ENCODE measurements at places on chromosomes 11 and 22.

- no peak overlapping the region for H3K27ac ChIP-seq
- no peaks in the 10 kb centered on the region for H3K36me3 ChIP-seq
- no peaks in the 10 kb centered on the region for H3K27me3 ChIP-seq
Observed at GRCh38 chr11:64148226-64148916, 17.5 kb downstream of the MACROD1 start.

- H3K4me3 ChIP-seq = no peak overlapping the region
- peak; percentile 15 for DNase-seq
- no peaks in the 10 kb centered on the region for H3K36me3 ChIP-seq
- no peaks in the 10 kb centered on the region for H3K27me3 ChIP-seq
Observed at GRCh38 chr11:44620328-44620725, 54.9 kb downstream of the CD82 start.

- no peaks in the 10 kb centered on the region for H3K27me3 ChIP-seq
- H3K27ac ChIP-seq = no peak within 1 kb of the TSS
- H3K36me3 ChIP-seq = no peaks in the 10 kb centered on the region
- H3K4me3 ChIP-seq = no peak within 1 kb of the TSS
- H3K4me1 ChIP-seq = no peaks in the 10 kb centered on the region
Observed at GRCh38 chr11:69155302-69156234, at the start of gene SMIM38. Gene SMIM38 (plus strand): TSS chr11:69155935. CDS start chr11:69157847, 1,912 bp downstream.

DNA sequence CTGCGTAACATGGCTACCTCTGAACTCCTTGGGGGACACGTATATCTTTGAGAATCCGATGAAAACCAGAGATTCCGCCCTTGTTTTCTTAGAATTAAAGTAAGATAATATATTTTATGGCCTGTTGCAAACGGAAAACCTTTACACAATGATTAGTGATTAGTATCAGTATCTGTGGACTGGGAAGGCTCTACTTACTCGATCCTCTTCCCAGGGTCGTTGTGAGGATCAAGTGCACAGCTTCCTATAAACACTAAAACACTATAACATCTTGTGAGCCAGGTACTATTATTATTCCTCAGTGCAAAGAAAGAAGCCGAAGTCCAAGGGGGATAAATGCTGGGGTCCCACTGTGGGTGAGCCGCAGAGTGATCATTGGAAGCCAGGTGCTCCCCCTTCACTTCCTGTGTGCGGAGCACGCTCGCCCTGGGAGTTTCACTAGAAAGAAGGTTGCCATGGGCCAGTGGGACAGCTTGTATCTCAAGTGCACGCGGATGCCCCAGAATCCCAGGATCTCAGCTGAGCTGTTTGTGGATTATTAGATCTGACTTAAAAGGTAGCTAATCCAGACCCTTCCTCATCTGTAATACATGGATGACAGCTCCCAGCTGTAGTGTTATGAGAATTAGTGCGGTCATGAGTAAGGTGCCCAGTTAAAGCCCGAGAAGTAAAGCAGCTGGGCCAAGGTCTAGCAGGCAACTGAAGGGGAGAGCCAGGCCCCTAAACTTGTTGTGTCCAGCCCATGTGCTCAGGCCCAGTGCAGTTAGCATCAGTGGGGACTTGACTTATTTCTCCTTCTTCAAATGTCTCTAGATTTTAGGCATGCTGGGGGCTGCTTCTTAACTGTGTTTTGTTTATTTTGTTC, 839 bp downstream of the CBY1 start:
- H3K4me1 ChIP-seq = peaks cover 9% of the 10 kb centered on the region
- H3K27me3 ChIP-seq = no peaks in the 10 kb centered on the region
- DNase-seq = peak; percentile 55

DNA sequence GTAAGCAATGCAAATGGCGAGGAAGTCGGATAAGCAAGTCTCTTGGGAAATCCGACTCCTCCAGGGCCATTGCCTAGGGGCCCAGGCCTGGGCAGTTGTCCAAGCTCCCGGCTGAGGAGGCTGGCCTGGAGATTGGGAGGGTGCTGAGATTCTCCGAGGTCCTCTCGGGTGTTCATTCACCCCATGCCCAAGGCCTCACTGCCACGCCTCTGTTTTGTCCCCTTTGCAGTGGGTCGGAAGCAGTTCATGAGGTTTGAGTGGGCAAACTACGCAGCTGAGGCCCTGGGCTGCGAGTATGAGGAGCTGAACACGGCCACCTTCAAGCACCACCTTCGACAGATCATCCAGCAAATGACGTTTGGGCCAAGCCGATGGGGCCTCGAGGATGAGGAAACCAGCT, 81.3 kb downstream of the MYO18B start:
- no peak overlapping the region for H3K27ac ChIP-seq
- no peak overlapping the region for H3K4me3 ChIP-seq
- DNase-seq = no peak
- no peaks in the 10 kb centered on the region for H3K36me3 ChIP-seq

DNA sequence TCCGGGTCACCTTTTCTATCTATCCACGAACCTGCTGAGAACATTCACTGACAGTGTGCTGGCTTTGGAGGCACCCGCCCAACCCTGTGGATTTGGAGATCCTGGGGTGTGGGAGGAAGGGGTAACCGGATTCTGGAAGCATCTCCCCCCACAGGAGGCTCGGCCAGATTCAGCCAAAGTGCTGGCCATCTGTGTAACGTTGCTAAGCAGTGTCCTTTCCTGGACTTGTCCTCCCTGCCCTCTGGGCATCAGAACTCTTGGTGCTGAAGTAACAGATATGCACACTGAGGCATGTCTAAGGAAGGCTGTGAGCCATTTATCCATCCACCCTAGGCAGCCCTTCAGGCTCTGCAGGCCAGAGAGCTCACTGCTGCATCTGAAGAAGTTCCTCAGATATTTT, 85.7 kb downstream of the SNX19 start:
- H3K27ac ChIP-seq = no peak overlapping the region
- no peaks in the 10 kb centered on the region for H3K36me3 ChIP-seq
- no peak overlapping the region for H3K4me3 ChIP-seq
- no peak for DNase-seq
- H3K27me3 ChIP-seq = peaks cover 13% of the 10 kb centered on the region
- no peaks in the 10 kb centered on the region for H3K4me1 ChIP-seq

GRCh38 chr11:44637487-44637886, 72.0 kb downstream of the CD82 start:
- H3K4me3 ChIP-seq = no peak overlapping the region
- H3K4me1 ChIP-seq = peaks cover 4% of the 10 kb centered on the region

DNA sequence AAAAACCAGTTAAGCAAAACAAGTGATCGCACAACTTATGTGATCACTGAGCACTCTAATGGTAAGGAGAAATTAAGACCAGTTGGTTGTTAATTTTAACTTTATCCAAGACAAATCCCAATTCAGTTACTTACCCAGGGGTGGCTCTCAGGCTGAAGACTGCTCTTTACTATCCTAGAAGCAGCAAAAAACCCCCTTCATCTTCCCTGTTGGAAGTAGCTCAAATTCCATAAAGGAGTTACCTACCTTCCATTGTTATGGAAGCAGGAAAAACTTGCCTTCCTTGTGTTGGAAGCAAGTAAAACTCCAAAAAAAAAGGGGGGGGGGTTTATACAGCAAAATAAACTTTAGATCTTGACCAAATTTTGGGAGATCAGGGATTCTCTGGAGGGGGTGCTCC, 5.2 kb upstream of the MRPL16 start:
- no peak for DNase-seq
- H3K27ac ChIP-seq = no peak overlapping the region

- H3K4me3 ChIP-seq = peak overlapping the region; percentile 62
- peaks cover 18% of the 10 kb centered on the region for H3K4me1 ChIP-seq
- no peaks in the 10 kb centered on the region for H3K36me3 ChIP-seq
- no peak overlapping the region for H3K27ac ChIP-seq
- peaks cover 54% of the 10 kb centered on the region for H3K27me3 ChIP-seq
Observed at GRCh38 chr11:19714387-19715363, 2.0 kb downstream of the NAV2 start.

DNA sequence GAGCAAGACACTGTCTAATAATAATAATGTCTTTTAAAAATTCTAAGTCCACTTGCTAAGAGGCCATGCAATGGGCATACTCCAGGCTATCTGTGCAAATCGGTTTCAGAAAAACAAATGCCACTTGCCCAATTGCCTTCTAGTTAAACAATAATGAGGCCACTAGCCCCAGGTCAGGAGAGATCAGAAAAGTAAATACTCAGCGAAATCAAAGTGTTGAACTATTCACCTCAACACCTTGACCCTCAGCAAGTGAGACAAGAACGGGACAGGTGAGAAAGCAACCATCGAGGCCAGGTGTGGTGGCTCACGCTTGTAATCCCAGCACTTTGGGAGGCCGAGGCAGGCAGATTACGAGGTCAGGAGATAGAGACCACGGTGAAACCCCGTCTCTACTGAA, 72.3 kb upstream of the SYN3 start:
- no peaks in the 10 kb centered on the region for H3K27me3 ChIP-seq
- no peaks in the 10 kb centered on the region for H3K4me1 ChIP-seq
- H3K36me3 ChIP-seq = no peaks in the 10 kb centered on the region
- H3K27ac ChIP-seq = no peak overlapping the region
- H3K4me3 ChIP-seq = no peak overlapping the region

GRCh38 chr22:49243335-49243734, 584.3 kb downstream of the BRD1 start:
- no peaks in the 10 kb centered on the region for H3K4me1 ChIP-seq
- H3K27me3 ChIP-seq = no peaks in the 10 kb centered on the region
- H3K27ac ChIP-seq = no peak overlapping the region
- H3K36me3 ChIP-seq = no peaks in the 10 kb centered on the region
- no peak overlapping the region for H3K4me3 ChIP-seq

DNA sequence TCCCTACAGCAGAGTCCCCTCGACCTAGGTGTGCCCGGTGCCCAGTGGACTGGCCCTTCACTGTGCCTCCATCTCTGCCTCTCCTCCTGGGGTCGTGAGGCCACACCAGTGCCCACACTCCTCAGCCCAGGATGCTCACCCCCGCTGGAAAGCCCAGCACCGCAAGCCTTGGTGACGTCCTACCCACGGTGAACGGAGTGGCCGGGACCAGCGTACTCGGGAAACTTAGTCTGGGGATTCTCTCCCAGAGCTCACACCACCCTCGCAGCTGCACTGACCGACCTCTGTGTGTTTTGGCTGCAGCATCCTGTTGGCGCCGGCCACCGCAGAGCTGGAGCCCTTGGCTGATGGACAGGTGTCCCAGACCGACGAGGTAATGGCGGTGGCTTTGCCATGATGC, 35.5 kb upstream of the KRTAP5-7 start:
- DNase-seq = no peak
- H3K36me3 ChIP-seq = peaks cover 25% of the 10 kb centered on the region
- H3K27me3 ChIP-seq = no peaks in the 10 kb centered on the region
- peaks cover 3% of the 10 kb centered on the region for H3K4me1 ChIP-seq

DNA sequence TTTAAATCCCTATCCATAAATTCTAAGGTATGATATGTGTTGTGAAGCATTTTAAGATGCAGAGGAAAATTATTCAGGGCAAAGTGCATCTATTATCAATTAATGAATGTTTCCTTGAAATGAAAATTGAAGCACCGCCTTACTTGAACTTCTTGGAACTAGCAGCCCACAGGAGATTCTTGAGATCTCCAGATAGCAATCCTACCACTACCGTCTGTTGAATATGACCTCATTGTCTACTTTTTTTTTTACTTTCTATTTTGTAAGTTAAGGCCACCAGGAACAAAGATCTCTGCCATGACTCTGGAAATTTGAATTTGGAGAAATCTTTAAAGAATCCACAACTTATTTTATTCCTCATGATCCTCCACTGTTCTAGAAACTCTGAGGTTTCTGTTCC, 808.7 kb downstream of the KCNA4 start:
- H3K27ac ChIP-seq = no peak overlapping the region
- no peaks in the 10 kb centered on the region for H3K36me3 ChIP-seq
- no peaks in the 10 kb centered on the region for H3K27me3 ChIP-seq
- H3K4me1 ChIP-seq = no peaks in the 10 kb centered on the region
- H3K4me3 ChIP-seq = no peak overlapping the region

GRCh38 chr11:95453616-95454171, 222.7 kb upstream of the SESN3 start:
- no peak for DNase-seq
- peaks cover 3% of the 10 kb centered on the region for H3K4me1 ChIP-seq
- no peak overlapping the region for H3K27ac ChIP-seq
- no peaks in the 10 kb centered on the region for H3K36me3 ChIP-seq

- no peaks in the 10 kb centered on the region for H3K27me3 ChIP-seq
- DNase-seq = peak; percentile 28
Observed at GRCh38 chr22:37203354-37204044, 8.8 kb downstream of the SSTR3 start.

DNA sequence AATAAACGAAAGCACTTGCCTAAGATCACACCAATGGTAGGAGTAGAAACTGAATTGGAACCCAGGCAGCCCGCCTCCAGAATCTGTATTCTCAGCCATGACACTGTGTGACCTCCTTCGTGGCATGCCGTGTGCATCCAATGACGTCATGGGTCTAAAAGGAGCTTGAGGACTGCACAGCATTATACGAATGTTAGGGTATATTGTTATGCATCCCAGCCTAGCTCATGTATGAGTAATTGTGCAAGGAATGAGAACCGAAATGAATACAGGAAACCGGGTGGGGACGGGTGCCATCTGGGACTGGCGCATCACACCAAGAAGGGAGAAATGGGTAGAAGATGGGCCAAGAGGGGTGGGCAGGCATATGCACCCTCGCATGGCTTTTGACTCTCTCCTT, 12.3 kb upstream of the IGSF9B start:
- H3K36me3 ChIP-seq = no peaks in the 10 kb centered on the region
- H3K4me1 ChIP-seq = peaks cover 14% of the 10 kb centered on the region
- no peak overlapping the region for H3K4me3 ChIP-seq
- no peak overlapping the region for H3K27ac ChIP-seq
- no peak for DNase-seq

GRCh38 chr11:117770061-117770460, 27.0 kb downstream of the DSCAML1 start:
- H3K4me3 ChIP-seq = no peak overlapping the region
- no peak for DNase-seq
- H3K27ac ChIP-seq = no peak overlapping the region
- no peaks in the 10 kb centered on the region for H3K4me1 ChIP-seq
- H3K27me3 ChIP-seq = peaks cover 3% of the 10 kb centered on the region

GRCh38 chr11:92682136-92682535, 287.3 kb upstream of the MTNR1B start:
- H3K27ac ChIP-seq = no peak overlapping the region
- no peaks in the 10 kb centered on the region for H3K27me3 ChIP-seq
- no peak for DNase-seq
- H3K4me1 ChIP-seq = no peaks in the 10 kb centered on the region
- H3K4me3 ChIP-seq = no peak overlapping the region

GRCh38 chr11:96393753-96394348, 4.0 kb downstream of the JRKL start:
- DNase-seq = no peak
- peaks cover 23% of the 10 kb centered on the region for H3K4me1 ChIP-seq
- no peak overlapping the region for H3K27ac ChIP-seq
- peaks cover 11% of the 10 kb centered on the region for H3K36me3 ChIP-seq
- H3K27me3 ChIP-seq = no peaks in the 10 kb centered on the region

DNA sequence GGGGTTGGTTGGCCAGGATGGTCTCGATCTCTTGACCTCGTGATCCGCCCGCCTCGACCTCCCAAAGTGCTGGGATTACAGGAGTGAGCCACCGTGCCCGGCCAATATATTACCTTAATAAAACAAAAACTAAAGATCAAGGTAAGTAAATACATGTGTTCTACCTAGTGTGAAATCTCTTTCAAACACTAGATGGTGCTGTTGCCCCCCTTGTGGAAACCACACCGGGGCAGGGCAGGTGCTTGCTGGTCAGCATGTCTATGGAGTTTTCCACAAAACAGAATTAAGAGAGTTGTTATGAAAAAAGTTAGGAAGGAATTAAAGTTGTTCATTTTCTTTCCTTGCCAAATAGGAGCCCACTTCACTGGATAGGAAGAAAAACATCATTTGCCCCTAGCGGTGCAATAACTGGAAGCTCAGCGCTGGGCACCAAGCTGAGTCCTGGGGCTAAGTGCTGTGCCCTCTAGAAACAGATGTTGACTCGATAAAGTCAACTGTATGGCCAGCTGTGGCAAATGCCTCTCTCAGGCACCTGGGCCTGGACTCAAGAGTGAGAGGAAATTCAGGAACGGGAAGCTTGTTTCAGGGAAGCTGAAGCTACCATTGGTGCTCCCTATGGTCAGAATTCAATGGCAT, 6.3 kb upstream of the KCNJ5 start:
- H3K36me3 ChIP-seq = no peaks in the 10 kb centered on the region
- H3K27ac ChIP-seq = no peak overlapping the region
- no peak overlapping the region for H3K4me3 ChIP-seq
- H3K27me3 ChIP-seq = peaks cover 55% of the 10 kb centered on the region

Data from activated naive CD8-positive, alpha-beta T cell treated with anti-CD3 and anti-CD28 coated beads, Interleukin-2, amount 10 ng/mL, durations not matched to agents 7 days and 5 days (primary cell).